Activated T-helper 9 cell treated with anti-CD3 and anti-CD28 coated beads, Interleukin-2, amount 50 U/mL, for 16 hours (primary cell): ENCODE measurements at places on chromosomes 13 and 19.

GRCh38 chr13:31947105-31947504 is 84.5 kb upstream of the FRY start:
- no peak for DNase-seq

DNA sequence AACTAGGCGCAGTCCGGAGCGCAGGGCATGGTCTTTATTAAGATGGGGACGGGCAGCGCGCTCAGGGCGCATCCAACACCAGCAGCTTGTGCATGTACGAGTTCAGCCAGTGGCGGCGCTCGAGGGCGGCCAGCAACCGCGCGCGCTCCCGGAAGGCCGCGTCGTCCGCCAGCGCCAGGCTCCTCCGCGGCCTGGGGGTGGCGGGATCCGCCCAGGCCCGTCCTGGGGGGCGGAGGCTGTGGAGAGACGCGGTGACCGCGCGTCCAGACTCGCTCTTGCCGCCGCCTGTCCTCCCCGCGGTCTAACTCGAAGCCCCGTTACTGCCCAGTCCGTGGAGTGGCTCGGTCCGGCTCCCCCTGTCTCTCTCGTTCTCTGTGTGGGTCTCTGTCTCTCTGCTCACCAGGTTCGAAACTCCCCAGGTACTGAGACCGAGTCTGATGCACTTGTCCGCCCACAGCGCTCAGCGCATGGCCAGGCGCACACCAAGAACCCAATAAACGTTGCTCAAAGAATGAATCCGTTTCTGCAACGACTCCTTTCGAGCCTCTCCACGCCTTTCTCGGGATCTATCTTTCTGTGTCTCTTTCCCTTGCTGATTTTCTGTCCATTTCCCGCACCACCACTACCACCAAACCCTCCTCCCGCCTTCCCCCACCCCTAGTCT is 702 bp downstream of the PTH2 start:
- no peak for DNase-seq

- no peak for DNase-seq
These were observed 34.9 kb upstream of the METTL21C start for GRCh38 chr13:102729560-102730270.

GRCh38 chr13:95870421-95870820 is 182.8 kb downstream of the UGGT2 start:
- DNase-seq, result no peak

- DNase-seq, result no peak
These were observed 98.3 kb downstream of the ELF1 start for GRCh38 chr13:40920826-40921225.

DNA sequence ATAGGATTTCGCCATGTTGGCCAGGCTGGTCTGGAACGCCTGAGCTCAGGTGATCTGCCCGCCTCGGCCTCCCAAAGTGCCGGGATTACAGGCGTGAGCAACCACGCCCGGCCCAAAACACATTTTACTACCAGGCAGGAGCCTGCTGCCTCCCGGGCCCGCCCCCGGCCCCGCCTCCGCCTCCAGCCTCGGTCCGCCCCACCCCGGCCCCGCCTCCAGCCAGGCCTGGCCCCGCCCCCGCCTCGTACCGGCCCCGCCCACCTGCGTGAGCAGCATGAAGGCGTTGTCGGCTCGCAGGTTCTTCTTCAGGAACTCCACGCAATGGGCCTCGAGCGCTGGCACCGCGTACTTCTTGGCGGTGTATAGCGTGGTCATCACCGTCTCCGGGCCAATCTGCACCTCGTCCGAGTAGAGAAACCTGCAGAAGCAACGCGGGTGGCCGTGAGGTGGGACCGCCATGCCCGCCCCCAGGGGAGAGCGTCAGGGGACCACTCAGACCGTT is 22.7 kb downstream of the BTBD2 start:
- no peak for DNase-seq

DNA sequence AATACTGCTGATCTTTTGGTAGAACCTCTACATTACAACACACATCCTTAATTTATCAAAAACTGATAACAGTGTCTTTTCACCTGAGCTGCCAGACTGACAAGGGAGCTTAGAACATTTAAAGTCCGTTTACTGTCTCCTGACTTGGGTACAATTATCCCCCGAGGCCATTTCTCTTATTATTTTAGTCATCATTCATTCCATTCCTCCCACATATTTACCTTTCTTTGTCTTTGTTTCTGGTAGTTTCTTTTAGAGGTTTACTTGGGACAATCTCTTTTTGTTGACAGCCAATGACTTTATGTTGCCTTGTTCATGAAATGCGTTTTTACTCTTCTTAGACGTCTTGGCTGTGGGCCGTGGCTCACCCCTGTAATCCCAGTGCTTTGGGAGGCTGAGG is 186.9 kb downstream of the PCCA start:
- DNase-seq, result no peak

DNA sequence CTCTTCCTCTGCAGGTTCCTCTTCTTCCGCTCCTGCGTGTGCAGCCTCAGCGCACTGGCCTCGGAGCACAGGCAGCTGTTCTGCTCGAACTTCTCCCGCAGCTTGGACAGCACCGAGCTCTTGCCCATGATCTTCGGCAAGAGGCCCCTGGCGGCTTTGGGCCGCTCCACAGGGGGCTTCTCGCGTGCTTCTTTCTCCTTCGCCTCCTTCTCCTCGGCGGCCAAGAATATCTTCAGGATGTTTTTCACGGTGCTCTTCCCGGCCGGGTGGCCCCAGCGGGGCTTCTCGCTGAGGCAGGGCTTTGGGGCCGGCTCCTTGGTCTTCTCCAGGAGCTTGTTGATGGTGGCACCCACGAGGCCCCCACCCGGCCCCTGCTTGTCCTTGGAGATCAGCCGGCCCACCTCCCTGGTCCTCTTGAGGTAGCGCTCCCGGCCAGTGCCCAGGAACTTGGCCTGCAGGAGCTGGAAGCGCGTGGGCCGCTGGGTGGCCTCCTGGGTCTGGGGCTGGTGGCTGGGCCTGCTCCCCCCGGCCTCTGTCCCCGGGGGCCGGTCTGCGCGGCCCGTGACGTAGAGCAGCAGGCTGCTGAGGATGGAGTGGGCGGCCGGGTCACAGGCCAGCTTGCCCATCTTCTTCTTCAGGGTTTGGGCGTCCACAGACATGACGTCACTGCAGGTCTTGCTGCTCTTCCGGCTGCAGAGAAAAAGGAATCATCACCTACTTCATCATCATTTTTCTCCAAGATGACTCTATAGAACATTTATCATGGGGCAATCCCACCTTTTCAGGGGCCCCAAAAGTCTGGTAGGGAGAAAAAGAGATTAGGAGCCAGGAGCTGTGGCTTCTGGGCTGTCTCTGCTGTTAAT is 43.8 kb upstream of the GRTP1 start:
- no peak for DNase-seq

DNA sequence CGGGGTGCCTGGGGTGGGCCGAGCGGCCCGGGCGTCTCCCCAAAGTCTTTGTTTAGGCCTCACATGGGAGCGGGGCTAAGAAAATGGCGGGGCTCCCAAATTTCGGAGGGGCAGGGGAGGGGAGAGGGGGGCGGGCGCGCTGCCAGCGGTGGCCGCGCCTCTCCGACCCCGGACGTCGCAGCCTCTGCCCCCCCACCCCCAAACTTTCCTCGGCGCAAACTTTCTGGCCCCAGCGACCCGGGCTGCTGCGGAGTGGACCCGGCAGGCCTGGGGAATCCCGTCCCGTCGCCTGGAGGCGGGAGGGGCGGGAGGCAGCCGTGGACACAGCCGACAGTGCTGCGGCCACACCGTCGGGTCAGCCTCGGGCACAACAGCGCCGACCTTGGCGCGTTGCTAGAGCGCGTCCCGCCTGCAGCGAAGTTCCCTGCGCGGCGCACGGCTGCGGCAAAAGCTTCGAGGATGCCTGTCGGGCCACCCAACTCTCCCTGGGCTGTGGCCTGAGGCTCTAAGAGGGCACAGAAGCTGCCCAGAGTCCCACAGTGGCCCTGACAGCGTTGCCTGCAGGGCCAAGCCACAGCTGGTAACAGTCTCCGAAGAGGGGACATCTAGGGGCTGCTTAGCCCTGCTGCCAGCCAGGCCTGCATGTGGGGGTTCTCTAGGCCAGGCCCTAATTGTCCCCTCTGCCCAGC is 1.3 kb downstream of the NFIX start:
- DNase-seq, result no peak

- no peak for DNase-seq
These were observed 6.1 kb downstream of the SACS start for GRCh38 chr13:23427342-23427843.

DNA sequence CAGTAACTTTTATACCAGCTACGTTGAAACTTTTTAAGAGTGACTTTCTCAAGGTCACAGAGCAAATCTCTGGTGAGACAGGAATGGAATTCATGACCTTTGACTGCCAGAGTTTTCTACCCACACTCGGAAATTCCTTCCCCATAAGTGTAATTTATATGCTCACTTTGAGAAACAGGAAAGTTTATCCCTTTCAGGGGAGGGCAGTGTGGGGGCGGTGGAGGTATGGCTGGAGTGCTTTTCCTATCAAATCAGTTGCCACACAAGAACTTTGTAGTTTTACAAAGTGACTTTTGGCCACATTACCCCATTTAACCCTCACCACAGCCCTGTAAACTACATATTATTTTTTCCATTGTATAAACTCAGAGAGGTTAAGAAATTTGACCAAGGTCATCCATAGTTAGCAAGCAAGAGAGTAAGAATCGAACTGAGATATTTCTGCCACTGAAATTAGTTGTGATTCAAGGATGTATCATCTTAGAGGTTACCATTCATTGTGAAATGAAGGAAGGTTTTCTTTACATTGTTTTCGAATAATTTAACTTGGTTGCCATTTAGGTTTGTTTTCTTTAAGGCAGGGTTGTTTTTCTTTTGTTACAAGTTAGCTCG is 5.9 kb downstream of the KLF12 start:
- DNase-seq, result no peak

GRCh38 chr19:38877781-38878574 is at the start of gene RINL:
RINL (minus strand) TSS chr19:38878275; CDS start chr19:38876742, 1,533 bp downstream.
- DNase-seq, result peak; percentile 57

DNA sequence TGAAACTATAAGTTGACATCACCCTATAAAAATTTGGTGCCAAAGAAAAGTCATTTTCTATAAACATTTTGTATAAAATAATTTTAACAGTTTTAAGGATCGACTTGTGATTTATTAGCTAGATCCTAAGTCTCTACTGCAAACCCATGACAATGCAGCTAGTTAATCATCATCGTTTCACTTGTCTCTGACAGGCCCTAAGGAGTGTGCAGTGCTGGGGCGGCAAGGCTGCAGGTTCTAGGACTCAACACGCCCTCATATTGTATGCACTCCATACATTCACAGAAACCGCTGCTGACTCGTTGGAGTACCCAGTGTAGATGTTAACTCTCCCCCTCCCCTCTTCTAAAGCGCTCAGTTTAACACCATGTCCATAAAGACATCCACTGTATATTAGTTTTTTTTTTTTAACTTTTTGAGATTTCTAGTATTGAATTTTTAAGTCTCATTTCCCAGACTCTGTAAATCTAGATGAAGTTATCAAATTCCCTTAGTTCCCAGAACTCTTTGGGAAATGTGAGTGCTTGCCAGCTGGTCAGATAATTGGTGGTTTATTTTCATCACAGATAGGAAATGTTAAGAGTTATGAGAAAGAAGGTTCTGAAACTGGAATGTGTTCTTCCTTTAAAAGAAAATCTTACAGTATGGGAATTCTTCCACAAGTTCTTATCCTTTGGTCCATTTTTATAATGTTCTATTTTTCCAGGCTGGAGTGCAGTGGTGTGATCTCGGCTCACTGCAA is 162.8 kb upstream of the RNF113B start:
- no peak for DNase-seq

DNA sequence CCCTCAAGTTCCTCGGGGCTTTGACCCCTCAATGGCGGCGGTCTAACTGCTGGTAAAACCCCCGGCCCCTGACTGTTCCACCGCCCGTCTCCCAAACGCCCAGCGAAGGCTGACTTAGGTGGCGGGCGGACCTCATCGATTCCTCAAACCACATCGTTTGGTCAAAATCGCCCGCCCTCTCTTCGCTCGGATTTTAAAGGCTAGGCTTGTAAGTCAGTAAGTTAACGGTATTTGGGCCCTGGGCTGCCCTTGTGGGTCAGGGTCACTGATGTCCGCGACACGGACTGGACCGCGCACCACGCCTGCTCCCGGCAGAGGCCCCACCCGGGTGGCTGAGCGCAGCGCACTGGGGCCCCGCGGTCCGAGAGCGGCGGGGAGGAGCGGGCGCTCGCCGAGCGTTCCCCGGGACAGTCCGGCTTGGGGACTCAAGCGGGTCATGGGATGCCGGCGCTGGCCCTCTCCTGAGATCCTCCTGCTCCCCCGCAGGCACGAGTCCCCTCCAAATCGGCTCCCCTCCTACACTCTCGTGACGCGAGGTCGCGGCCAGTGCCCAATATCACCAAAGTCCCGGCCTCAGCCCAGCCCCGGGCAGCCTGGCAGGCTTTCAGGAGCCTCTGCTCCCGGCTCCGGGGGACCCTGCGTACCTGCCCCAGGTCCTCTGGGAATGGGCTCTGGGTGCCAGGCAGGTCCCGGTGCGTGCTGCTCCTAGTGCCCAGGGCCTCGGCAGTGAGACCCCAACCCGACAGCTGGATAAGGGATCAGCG is 1.0 kb downstream of the FLT1 start:
- DNase-seq, result no peak

DNA sequence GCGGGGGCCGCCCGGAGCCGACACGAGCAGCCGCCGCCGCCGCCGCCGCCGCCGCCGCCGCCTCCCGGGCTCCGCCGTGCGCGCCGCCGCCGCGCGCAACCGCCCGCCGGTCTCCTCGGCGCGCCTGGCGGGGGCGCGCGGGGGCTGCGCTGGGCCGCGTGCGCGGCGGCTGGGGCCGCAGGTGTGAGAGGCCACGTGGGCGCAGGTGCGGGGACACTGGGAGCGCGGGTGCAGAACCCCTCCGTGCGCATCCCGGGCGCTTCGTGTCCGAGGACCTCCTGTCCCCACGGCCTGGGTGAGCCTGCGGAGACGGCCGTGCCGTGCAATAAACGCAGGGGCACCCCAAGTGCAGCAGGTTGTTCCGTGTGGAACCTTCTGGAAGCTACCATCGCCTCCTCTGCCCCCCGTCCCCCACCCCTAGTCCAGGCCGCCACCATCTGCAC is at the start of gene LINGO3:
LINGO3 (minus strand) TSS at position 41 of the 443 bp plus-strand sequence. CDS start 16,378 bp downstream, outside the sequence.
- no peak for DNase-seq

- no peak for DNase-seq
These were observed 37.4 kb downstream of the PTPRS start for GRCh38 chr19:5303208-5303607.

DNA sequence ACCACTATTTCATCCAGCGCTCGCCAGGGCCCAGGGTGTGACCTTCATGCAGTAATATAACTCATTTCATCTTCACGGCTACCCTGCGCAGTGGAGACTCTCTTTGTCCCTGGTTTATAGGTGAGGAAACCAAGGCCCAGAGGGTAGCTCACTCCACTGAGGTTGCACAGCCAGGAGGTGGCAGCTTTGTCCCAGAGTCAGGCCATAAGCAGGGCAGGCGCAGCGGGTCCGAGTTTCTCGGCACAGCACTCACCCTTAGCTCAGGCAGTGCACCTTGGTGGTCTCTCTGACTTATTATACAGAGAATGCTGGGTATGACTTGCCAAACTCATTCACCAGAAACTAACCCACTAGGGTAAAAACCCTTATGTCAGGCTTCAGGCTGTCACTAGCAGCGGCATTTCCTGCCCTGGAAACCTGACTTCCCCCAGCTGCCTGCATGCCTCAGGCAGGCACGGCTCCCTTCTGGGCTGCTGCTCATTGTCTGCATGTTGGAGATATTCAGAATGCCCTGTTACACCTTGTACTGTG is 24.5 kb downstream of the PPP5C start:
- no peak for DNase-seq

GRCh38 chr19:16608290-16608739 is 19.7 kb downstream of the MED26 start:
- DNase-seq, result no peak

GRCh38 chr19:47247308-47247990 is 8.9 kb upstream of the CCDC9 start:
- DNase-seq, result peak; percentile 75
